Pulmonary artery endothelial cell (primary cell): ENCODE measurements at places on chromosomes 6 and 20. TPM values are rescaled to one million over a fixed set of nuclear protein-coding genes. Genes with fewer than 3 reads are reported as not detected.
A peak's percentile ranks its signal among the peaks of the same experiment; 100 is the strongest.

PGC gene
- total RNA-seq: not detected in 2 replicates

NKX2-4 gene
- total RNA-seq: not detected in 2 replicates

ZNF311 gene
- total RNA-seq: 0.56 and 0.59 TPM in 2 replicates

SLC35D3 gene
- not detected in 2 replicates for total RNA-seq

HAO1 gene
- total RNA-seq: 0.07 TPM in 1 of 2 replicates, not detected in the other

SNX9 gene
- 48.8 and 50.4 TPM in 2 replicates for total RNA-seq

DNA sequence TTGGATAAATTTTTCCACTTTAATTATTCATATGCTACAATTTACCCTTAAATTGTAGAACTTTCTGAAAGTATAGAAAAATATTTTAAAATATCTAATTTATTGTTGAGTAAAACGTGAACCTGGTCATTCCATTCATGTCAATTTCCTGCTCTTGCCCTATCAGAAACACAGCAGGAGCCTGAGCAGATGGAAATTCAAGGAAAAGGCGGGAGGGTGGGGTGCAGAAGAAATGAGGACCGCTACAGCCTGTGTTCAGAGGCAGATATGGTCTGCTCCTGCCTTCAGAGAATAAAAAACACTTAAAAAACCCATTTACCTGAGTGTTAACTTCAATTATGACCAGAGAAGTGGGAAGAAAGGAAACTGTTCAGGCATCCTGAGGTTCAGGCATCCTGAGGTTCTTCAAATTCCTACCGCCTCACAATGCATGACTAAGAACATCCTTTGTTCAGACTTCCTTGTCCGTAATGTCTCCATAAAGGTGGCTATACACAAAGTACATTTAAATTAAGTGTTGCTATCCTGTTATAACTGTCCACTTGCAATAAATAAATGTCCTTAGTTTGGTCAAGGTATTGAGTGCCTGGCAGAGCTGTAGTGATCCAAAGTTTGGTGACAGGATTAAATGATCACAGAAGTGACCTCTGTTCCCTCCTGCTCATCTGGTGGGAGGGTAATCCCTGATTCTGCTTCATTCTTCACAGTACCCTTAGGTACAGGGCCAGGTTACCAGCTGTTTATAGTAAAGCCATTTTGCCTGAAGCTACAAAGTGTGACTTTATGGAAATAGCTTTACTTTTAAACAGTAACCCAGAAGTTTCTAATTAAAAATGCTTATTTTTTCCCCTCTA, 109.1 kb downstream of the MAN1A1 start:
- no peak for DNase-seq

- no peak for DNase-seq
Observed at GRCh38 chr6:13368731-13369115, 40.4 kb upstream of the TBC1D7 start.

- DNase-seq: peak; percentile 65
Observed at GRCh38 chr20:62025832-62026563, 39.7 kb downstream of the TAF4 start.

DNA sequence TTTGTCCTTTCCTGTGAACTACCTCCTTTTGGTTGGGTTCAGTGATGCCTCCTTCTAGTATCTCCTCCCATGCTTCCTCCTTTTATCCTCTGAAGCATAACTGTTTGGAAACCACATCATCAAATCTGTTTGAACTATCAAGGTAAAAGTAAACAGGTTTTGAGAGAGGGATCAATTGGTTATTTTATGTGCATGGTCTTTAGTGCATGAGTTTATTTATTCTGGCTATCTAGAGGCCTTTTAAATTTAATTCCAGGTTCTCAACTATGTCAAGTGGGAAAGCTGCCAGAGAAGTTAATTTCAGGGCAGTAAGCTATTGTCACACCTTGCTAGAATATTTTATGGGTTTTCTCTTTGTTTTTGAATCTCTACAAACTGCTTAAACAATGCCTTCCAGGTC, 54.1 kb downstream of the WASF1 start:
- DNase-seq: no peak

DNA sequence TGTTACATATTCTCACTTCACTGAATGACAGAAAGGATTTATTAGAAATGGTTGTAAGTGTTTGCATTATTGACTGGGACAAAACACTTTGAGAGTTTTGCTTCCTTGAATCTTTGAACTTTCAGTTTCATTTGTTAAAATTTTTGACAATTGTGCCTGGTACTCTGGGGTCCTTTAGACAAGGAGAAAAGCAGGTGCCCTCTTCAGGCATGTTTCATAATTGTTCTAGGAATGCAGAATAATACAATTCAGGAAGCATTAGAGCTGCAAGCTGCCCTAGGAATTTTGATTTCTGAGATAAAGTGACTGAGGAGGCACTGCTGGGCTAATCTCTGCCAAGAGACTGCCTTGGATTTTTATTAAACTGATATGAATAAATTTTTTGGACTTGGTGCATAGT, 49.7 kb downstream of the TOP1 start:
- no peak for DNase-seq

DNA sequence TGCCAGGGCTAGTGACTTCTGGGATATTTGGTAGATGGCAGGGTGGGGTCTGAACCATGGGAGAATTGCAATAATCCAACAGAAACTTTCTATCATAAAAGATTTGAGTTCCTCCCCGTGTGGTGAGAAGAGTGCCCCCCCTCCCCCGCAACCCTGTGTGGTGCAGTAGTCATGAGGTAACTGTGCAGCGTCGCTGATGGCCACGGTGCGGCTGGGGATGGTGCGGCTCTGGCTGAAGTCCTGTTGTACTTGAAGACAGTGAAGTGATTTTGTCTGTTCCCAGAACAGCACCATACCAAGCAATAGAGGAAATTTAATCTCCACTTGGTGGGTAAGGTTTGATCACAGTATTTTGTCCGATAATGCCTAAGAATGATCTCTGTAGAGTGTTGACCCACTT, 654.8 kb upstream of the POU3F2 start:
- DNase-seq: no peak

- DNase-seq: no peak
Observed at GRCh38 chr6:33761922-33762629, 15.4 kb upstream of the IP6K3 start.

GRCh38 chr6:71392276-71392675, 103.7 kb downstream of the OGFRL1 start:
- DNase-seq: no peak

DNA sequence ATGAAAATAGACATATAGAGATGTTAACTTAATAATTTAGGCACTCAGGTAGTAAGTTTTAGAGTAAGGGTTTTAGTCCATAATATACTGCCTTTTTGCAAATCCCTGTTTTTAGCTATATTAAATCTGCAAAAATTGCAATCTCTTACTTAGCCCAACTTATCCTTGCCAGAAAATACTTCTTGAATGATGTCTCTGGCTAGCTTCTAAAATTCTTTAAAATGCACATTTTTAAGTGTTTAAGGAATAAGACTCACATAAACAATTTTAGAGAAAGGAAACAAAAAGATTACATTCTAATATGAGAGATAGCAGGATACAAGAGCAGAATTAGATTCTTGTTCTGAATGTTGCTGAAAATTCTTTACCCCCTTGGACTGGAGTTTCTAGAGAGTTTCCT, 25.8 kb upstream of the RFPL4B start:
- no peak for DNase-seq

GRCh38 chr20:9241232-9241692, 172.4 kb downstream of the PLCB4 start:
- DNase-seq: peak; percentile 30

- no peak for DNase-seq
Observed at GRCh38 chr20:49684335-49684997, 29.2 kb downstream of the B4GALT5 start.

- DNase-seq: no peak
Observed at GRCh38 chr6:1327630-1328029, 15.7 kb downstream of the FOXQ1 start.

DNA sequence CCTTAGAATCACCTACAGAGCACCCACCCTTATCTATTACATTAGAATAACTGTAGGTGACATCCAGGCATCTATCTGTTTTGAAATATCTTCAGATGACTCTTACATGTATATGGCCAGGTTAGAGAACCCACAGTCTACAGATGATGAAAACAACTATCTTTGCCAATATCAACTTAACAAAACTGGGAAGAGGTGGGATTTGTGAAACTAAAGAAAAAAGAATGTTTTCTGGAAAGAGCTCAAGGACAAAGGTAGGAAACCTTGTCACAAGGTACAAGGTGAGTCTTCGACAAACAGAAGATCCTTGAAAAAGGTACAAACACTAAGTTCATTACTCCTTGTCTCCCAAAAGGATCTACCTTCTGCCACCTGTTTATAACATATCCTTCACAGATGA, 47.0 kb upstream of the DST start:
- no peak for DNase-seq

- DNase-seq: no peak
Observed at GRCh38 chr20:33419140-33419974, 18.0 kb upstream of the CDK5RAP1 start.

- no peak for DNase-seq
Observed at GRCh38 chr6:154592199-154592860, 81.8 kb upstream of the CNKSR3 start.

DNA sequence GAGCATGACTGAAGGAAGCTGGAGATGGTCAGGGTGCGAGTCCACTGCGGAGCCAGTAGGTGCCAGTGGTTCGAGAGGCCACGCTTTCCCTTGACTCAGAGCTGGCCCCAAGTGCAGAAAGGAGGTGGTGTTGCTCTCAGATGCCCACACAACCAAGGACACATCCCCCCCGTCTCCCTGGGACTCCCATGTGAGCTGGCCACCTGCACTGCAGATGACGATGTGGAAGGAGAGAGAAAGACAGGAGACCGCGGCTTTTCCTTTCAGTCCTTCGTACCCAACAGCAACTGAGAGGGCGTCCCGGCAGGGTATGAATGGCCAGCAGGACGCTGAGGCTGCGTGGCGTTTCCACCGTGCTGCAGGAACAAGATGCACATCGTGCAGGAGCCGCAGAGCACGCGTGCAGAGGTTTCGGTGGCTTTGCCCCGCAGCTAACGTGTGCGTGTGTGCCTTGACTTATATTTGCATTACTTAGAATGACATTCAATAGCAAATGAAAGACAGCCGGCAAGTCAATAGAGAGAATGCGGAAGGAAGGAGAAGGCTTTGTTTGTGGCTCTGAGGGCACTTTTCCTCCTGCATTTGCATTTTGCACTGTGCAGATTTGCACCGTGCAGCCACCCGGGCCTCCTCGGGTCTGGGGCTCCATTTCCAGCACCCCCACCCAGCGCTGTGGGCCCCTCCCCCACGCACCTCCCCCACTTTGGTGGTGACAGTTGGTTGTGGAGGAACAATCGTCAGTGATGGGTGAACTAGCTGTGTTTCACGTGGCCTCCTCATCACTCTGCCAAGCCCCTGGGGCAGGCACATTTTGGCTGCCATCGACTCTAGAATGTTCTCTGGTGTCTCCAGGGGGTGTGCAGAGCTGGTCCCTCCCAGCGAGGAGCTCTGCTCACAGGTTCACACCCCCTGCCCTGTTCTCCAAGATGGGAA, 26.4 kb upstream of the BHLHE23 start:
- DNase-seq: no peak

DNA sequence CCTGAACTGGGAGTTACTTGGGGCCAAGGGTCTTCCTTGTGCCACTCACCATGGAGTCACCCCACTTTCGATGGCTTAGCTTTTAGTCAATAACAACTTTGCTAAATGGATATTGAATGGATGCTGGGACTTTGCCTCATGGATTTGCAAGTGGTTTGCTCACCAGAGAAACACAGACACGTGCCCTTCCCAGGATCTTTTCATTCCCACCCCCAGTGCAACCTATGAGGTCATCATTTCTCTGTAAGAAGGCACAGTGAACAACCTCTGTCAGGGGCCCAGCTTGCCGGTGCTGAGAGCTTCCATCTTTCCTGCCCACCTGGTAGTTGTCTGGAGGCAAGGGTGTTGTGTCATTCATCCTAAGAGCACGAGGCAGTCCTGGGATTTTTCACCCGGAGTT, 256.8 kb upstream of the PMEPA1 start:
- DNase-seq: no peak

GRCh38 chr20:9262653-9263194, 193.8 kb downstream of the PLCB4 start:
- DNase-seq: no peak

DNA sequence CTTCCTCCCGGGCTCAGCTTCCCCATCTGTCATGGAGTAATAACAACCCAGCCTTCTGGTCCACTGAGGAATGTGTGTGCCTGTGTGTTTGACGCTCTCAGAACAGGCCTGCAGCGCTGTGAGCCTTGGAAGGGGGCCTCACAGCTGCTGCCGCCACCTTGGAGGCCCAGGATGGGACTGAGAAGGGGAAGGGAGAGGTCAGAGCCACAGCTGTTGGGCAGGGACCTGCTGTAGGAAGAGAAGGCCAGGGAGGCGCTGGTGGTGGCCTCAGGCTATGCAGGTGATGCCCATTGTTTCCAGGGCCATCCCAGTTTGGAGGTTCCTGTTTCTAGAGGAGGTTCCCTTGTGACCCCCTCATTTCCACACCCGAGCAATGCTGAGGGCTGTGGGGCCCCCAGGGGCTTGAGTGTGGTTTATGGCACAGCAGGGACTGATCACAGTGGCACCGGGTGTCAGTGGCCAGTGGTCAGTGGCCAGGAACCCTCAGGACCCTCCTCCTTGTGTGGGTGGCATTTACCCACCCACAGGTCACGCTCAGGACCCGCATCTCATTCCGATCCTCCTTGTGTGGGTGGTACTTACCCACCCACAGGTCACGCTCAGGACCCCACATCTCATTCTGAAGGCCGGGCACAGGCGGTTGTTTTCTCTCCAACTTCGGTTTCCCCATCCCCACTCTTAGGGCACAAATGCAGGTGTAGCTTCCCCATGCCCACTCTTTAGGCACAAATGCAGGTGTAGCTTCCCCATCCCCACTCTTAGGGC, 14.0 kb downstream of the TPD52L2 start:
- no peak for DNase-seq

GRCh38 chr6:158910484-158911440, 89.2 kb downstream of the RSPH3 start:
- DNase-seq: no peak

DNA sequence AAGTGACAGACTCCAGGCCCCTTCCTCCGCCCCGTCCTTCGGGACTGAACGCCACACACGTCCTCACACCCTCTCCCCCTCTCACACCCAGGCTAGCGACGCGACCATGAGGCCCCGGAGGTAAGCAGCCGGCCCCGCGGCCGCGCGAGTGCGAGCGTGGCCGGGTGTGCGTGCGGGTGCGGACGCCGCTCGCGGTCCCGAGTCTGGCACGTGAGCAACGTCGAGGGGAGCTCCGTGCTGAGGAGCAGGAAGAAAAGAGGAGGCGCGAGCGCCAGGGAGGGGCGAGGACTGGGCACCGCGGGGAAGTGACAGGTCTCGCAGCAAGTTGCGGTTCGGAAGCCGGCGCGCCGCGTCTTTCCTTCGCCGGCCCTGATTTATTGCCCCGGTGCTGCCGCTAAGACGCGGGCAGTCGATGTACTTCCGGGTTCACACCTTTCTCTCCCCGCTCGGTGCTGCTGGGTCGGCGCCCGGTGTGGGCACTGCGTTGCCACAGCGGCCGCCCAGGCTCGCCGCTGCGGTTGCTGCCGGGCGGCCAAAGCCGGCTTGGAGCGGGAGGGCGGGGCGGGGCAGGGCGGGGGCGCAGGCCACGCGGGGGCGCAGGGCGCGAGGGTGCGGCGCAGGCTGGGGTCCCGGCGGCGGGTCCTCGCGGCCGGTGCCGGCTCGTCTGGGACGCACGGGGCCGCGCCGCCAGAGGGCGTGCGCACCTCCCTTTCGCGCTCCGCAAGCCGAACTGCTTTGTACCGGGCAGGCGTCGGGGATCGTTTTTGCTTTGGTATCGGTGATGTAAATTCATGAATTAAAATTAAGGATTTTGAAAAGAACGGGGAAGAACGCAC, 15.8 kb upstream of the LIN28B start:
- no peak for DNase-seq
